ENCODE measurements at places on chromosomes 1 and 21. TPM values are rescaled to one million over a fixed set of nuclear protein-coding genes. Genes with fewer than 3 reads are reported as not detected.

- H3K4me3 ChIP-seq = no peak overlapping the region
- DNase-seq = no peak
- H3K4me1 ChIP-seq = no peaks in the 10 kb centered on the region
- H3K27me3 ChIP-seq = no peaks in the 10 kb centered on the region
Observed at GRCh38 chr1:200363264-200363933, 46.4 kb downstream of the ZNF281 start.

DNA sequence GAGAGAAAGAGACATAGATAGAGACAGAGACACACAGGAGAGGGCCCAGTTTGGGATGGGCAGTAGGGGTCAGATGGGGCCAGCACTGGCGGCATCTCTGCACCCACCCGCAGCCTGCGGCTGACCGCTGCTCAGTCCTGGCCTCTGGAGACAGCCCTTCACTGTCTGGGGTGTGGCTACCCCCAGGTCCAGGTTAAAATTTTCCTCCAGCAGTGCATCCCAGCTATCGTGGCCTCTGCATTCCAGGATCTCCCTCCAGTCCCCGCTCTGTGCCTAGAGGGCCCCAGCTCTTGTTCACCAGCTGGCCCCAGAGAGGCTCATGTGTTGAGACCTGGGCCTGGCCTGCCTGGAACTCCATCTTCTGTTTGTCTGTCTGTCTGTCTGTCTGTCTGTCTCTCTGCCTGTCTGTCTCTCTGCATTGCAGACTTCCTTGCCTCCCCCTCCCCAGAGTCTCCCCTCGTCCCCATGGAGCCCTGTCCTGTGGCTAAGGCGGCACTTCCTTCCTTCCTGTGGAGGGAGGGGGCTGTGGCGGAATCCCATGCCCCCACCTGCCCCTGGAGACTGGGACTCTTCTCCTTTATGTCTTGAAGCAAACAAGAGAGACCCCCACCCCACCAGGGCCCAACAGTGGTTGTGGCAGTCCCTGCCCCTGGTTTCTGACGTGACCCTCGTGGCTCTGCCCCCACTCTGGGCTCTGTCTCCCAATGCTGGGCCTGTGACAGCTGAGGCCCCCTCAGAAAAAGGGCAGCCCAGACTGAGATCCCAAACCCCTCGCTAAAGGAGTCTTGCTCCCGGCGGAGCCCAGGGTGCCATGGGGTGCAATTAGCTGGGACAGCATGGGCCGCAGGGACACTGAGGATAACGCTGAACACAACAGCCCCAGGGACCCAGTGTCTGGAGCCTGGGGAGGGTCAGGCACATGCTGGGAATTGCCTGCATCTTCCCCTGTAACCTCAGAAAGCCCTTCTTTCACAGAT, 241.8 kb downstream of the NPHP4 start:
- no peak overlapping the region for H3K27ac ChIP-seq
- no peaks in the 10 kb centered on the region for H3K36me3 ChIP-seq
- H3K4me3 ChIP-seq = no peak overlapping the region
- H3K27me3 ChIP-seq = peaks cover 10% of the 10 kb centered on the region

DNA sequence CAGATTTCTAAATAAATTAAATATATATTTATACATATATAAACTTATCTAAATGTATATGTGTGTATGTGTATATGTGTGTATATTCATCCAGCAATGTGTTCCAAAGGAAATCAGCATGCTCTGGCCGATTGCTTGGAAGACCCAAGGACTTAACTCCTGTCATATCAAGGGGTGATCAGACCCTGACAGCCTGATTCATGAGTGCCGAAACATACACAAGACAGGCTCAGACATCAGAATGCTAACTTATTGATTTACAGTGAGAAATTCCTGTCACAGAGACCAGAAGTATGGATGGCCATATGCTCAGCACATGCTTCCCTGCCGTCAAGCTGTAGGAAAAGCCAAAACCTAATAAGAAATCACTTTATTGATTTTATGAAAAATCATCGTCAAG, 545.1 kb upstream of the NR5A2 start:
- no peak overlapping the region for H3K27ac ChIP-seq
- no peaks in the 10 kb centered on the region for H3K36me3 ChIP-seq
- H3K4me3 ChIP-seq = no peak overlapping the region

DNA sequence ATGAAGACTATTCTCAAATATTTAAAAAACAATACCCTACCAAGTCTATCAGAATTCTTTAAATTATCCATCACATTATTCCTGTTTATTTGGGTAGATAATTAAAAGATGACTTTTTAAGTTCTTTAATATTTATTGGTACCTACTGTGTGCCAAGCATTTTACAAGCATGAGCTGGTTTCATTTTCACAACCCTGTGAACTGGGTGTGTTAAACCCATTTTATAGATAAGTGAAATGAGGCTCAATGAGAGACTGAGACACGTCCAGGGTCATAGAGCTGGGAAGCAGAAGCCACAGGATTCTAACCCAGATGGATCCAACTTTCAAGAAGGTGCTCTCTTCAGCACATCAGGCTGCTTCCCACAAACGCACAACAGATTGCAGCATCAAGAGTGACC, 12.3 kb downstream of the LRRN2 start:
- DNase-seq = no peak
- H3K36me3 ChIP-seq = no peaks in the 10 kb centered on the region
- no peaks in the 10 kb centered on the region for H3K4me1 ChIP-seq
- no peak overlapping the region for H3K27ac ChIP-seq
- no peak overlapping the region for H3K4me3 ChIP-seq

- H3K27me3 ChIP-seq = no peaks in the 10 kb centered on the region
- DNase-seq = no peak
- no peaks in the 10 kb centered on the region for H3K4me1 ChIP-seq
- H3K36me3 ChIP-seq = no peaks in the 10 kb centered on the region
Observed at GRCh38 chr1:185838111-185838510, 103.9 kb downstream of the HMCN1 start.

- no peaks in the 10 kb centered on the region for H3K27me3 ChIP-seq
- peaks cover 70% of the 10 kb centered on the region for H3K4me1 ChIP-seq
Observed at GRCh38 chr1:12434174-12434573, 183.8 kb downstream of the DHRS3 start.

- H3K27me3 ChIP-seq = no peaks in the 10 kb centered on the region
- DNase-seq = peak; percentile 76
- H3K27ac ChIP-seq = peak overlapping the region; percentile 66
Observed at GRCh38 chr21:34129039-34129891, 55.9 kb downstream of the MRPS6 start.

- H3K4me1 ChIP-seq = no peaks in the 10 kb centered on the region
- H3K36me3 ChIP-seq = no peaks in the 10 kb centered on the region
- no peak overlapping the region for H3K4me3 ChIP-seq
- peaks cover 9% of the 10 kb centered on the region for H3K27me3 ChIP-seq
- no peak for DNase-seq
- H3K27ac ChIP-seq = no peak overlapping the region
Observed at GRCh38 chr21:25326181-25326580, 281.1 kb downstream of the MRPL39 start.

- H3K36me3 ChIP-seq = peaks cover 11% of the 10 kb centered on the region
- H3K27me3 ChIP-seq = no peaks in the 10 kb centered on the region
- DNase-seq = no peak
- H3K4me1 ChIP-seq = no peaks in the 10 kb centered on the region
- H3K27ac ChIP-seq = peak overlapping the region; percentile 33
Observed at GRCh38 chr1:248851390-248851789, 7.5 kb downstream of the ZNF692 start.

DNA sequence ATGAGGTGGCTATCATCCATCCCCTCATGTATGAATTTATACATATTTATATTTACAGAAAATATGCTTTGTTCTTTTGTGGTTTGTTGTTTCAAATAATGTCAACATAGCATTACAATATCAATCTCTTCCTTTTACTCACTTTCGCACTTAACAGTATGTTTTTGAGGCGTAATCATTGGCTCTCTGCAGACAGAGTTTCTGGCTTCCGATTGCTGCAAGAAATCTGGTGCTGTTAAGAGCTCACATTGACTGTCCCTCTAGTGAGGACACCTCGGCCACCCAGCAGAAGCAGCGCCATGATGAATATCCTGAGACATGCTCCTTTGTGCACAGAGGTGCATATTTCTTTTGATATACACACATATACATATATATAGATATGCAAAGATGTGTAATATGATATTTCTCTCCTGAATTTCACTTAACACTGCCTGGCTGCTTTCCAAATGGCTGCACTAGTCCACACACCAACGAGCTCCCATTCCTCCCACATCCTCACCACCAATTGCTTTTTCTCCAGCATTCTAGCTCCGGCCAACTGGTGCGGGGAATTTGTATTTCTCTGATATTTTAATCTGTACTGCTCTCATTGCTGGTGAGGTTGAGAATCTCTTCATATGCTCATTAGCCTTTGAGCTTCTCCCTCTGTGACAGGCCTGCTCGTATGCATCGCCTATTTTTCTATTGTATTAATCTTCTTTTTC, 248.4 kb downstream of the SIPA1L2 start:
- H3K27ac ChIP-seq = no peak overlapping the region
- H3K4me1 ChIP-seq = peaks cover 7% of the 10 kb centered on the region
- no peak overlapping the region for H3K4me3 ChIP-seq
- no peaks in the 10 kb centered on the region for H3K36me3 ChIP-seq

- H3K27me3 ChIP-seq = no peaks in the 10 kb centered on the region
- no peak for DNase-seq
- no peaks in the 10 kb centered on the region for H3K36me3 ChIP-seq
- no peak overlapping the region for H3K27ac ChIP-seq
- H3K4me1 ChIP-seq = peaks cover 51% of the 10 kb centered on the region
Observed at GRCh38 chr1:55276671-55277376, 61.7 kb upstream of the USP24 start.

GRCh38 chr1:108100148-108100547, 100.0 kb downstream of the SLC25A24 start:
- DNase-seq = no peak
- H3K4me3 ChIP-seq = no peak overlapping the region
- peaks cover 17% of the 10 kb centered on the region for H3K4me1 ChIP-seq
- H3K27me3 ChIP-seq = no peaks in the 10 kb centered on the region

DNA sequence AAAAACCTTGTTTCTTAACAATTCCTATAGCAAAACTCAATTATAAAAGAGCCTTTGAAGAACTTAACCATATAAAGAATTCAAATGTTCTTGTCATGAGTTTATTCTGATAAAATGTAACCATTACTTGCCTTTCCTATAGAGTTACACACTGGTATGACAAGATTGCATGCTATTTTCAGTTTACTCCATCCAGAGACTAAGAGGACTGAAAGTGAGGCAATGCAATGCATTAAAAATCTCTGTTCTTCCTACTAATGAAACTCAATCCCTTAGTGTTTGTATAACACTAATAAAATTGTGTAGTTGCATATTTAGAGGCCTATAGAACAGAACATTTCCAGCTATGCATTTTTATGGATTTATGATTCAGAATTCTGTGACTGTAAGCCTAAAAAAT, 88.1 kb downstream of the COP1 start:
- no peak overlapping the region for H3K4me3 ChIP-seq
- DNase-seq = no peak
- no peak overlapping the region for H3K27ac ChIP-seq
- no peaks in the 10 kb centered on the region for H3K27me3 ChIP-seq
- H3K36me3 ChIP-seq = peaks cover 31% of the 10 kb centered on the region

GRCh38 chr1:48596046-48596445, 124.0 kb upstream of the SPATA6 start:
- H3K27ac ChIP-seq = no peak overlapping the region
- H3K4me1 ChIP-seq = no peaks in the 10 kb centered on the region
- H3K36me3 ChIP-seq = no peaks in the 10 kb centered on the region
- H3K4me3 ChIP-seq = no peak overlapping the region

- H3K36me3 ChIP-seq = no peaks in the 10 kb centered on the region
- H3K4me3 ChIP-seq = no peak overlapping the region
- DNase-seq = no peak
- H3K27me3 ChIP-seq = peaks cover 6% of the 10 kb centered on the region
- no peak overlapping the region for H3K27ac ChIP-seq
Observed at GRCh38 chr1:234879147-234880080, 249.2 kb downstream of the TOMM20 start.

GRCh38 chr1:233725423-233725822, 111.5 kb downstream of the KCNK1 start:
- no peak for DNase-seq
- no peaks in the 10 kb centered on the region for H3K27me3 ChIP-seq
- H3K27ac ChIP-seq = no peak overlapping the region
- H3K36me3 ChIP-seq = no peaks in the 10 kb centered on the region

DNA sequence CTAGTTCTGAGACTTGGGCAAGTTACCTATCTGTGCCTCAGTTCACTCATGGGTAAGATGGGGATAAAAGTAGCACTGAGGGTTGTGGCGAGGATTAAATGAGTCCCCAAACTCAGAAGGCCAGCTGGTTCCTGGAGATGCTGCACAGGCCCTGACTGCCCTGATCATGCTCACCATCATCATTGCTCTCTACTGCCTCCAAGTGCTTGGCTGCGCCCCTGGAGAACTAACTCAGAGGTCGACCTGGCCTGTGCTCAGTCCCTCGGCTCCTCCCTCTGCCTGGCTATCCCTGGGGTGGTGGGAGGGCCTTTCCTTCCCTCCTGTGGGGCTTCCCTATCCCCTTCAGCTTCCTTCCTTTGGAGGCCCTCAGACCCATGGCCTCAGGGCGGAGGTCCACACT, 5.6 kb downstream of the SLC5A9 start:
- DNase-seq = no peak
- H3K27me3 ChIP-seq = no peaks in the 10 kb centered on the region
- no peak overlapping the region for H3K4me3 ChIP-seq
- H3K36me3 ChIP-seq = no peaks in the 10 kb centered on the region
- H3K4me1 ChIP-seq = no peaks in the 10 kb centered on the region
- no peak overlapping the region for H3K27ac ChIP-seq

DNA sequence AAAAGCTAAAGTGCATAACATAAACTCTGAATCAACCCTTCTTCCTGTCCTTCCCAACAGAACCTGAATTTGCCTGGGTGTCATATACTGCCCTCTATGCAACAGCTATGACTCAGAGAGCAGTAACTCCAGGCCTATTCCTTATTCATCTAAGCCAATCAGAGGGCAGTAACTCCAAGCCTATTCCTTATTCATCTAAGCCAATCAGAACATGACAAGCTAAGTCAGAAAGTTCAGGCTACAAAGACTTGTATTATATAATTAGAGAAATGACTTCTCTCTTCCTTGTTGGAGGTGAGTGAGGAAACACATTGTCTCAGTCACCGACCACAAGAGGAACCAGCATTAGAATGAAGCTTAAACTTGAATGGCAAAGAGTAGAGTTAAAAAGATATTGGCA, 26.2 kb upstream of the TADA1 start:
- H3K36me3 ChIP-seq = peaks cover 3% of the 10 kb centered on the region
- DNase-seq = no peak
- H3K27me3 ChIP-seq = no peaks in the 10 kb centered on the region
- H3K27ac ChIP-seq = no peak overlapping the region

The CDC20 gene
- 108 TPM for total RNA-seq

The CIART gene
- 1.6 TPM for total RNA-seq

The ZNF593OS gene
- not detected for total RNA-seq

The AADACL3 gene
- total RNA-seq = not detected

The AMPD1 gene
- total RNA-seq = 0.17 TPM

The OR2W3 gene
- not detected for total RNA-seq

The SYTL1 gene
- 89.9 TPM for total RNA-seq

Measured in activated T-cell treated with anti-CD3 and anti-CD28 coated beads, Interleukin-2, amount 50 U/mL, for 72 hours (primary cell).